ENCODE measurements at places on chromosomes 13 and 19. TPM values are rescaled to one million over a fixed set of nuclear protein-coding genes. Genes with fewer than 3 reads are reported as not detected.

CGB5 gene
- polyA plus RNA-seq: not detected

- peak; percentile 75 for DNase-seq
Measured at GRCh38 chr13:85806553-85807175, 7.4 kb upstream of the SLITRK6 start.

GRCh38 chr13:110525328-110526319, 35.9 kb downstream of the RAB20 start:
- no peak for DNase-seq

DNA sequence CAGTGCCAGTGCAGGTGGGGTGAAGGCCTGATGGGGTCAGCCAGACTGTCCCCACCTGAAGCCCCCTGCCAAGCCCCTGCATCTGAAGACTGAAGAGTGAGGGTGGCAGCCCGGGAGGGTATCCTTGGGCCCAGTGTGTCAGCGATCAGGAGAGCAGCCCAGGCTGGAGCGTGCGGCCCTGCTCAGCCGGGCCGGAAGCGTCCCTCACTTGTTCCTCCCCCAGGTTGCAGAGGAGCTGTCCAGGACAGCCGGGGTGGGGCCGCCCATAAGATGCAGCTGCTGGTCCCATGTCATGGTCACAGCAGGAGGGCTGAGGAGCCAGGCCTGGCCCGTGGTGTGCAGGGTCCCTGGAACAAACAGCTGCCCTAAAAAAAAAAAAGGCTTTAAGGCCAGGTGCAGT, 55.4 kb downstream of the KDM4B start:
- DNase-seq: no peak

- peak; percentile 80 for DNase-seq
Measured at GRCh38 chr19:49664171-49665035, 1.3 kb downstream of the IRF3 start.

ITGBL1 gene
- polyA plus RNA-seq: not detected
